ENCODE measurements at places on chromosomes 13 and 19.

- DNase-seq: no peak
These were observed 8.6 kb downstream of the BRCA2 start for GRCh38 chr13:32323912-32324311.

DNA sequence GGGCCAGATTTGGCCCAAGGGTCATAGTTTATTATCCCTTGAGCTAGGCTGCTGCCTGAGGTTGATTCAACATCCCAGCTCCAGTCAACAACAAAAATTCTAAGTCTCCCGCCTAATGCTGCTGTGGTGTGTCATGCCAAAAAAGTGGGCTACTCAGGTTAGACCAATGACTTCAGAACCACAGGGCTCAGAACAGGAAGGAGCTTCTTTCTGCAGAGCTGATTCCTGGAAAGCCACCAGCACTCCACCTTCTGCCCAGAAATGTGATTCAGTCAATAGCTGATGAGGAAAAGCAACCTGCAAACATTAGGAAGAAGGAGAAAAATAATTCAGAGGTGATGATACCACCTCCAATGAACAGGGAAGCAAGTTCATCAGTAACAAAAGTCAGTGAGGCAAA, 56.1 kb upstream of the SERPINE3 start:
- DNase-seq: no peak

- no peak for DNase-seq
These were observed at the start of gene AMH for GRCh38 chr19:2249010-2249866. AMH (plus strand) TSS chr19:2249323; CDS start chr19:2249333, 10 bp downstream.

GRCh38 chr19:19185853-19186740, 5.9 kb downstream of the BORCS8 start:
- DNase-seq: peak; percentile 45

DNA sequence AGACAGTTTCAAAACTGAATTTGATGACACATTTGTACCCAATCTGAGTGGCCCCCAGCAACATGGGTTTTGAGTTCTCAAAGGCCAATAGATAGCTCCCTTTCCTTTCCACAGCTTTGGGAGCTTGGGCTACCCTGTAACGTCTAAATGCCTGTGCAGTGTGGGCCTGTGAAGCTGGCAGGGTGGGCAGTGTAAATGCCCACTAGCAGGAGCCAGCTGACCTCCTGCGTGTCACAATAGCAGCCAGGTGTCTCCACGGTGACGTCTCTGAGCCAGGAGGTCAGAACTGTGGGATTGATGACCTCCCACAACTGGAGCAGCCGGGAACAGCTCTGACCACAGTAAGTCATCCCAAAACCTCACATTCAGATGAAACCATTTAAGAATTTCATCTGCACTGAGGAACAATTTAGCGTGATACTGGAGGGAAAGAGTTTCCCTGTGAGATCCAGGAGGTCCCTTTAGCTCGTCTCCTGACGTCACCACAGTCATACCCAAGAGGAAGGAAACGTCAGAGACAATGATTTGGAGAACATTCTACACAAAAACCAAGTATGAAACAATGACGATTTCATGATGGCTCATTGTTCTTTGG, at the start of gene IPO5:
Gene IPO5 (plus strand): TSS at position 300 of the 595 bp plus-strand sequence. CDS start 23,022 bp downstream, outside the sequence.
- no peak for DNase-seq

GRCh38 chr19:19445911-19446361, 40.5 kb downstream of the GATAD2A start:
- no peak for DNase-seq

DNA sequence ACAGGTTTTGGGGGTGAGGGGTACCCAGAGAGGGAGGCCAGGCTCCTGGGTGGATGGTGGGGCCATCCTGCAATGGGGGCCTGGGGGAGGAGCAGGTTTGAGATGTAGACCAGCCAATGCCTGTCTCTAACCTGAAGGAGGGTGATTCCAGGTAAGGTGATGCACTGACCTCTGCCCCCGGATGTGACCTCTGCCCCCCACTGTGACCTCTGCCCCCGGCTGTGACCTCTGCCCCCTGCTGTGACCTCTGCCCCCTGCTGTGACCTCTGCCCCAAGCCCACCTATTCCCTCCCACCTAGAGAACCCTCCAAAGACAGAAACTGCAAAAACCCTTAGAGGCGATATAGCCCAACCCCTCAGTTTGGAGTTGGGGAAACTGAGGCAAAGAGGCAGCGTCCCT, 10.3 kb upstream of the SPACA4 start:
- no peak for DNase-seq

DNA sequence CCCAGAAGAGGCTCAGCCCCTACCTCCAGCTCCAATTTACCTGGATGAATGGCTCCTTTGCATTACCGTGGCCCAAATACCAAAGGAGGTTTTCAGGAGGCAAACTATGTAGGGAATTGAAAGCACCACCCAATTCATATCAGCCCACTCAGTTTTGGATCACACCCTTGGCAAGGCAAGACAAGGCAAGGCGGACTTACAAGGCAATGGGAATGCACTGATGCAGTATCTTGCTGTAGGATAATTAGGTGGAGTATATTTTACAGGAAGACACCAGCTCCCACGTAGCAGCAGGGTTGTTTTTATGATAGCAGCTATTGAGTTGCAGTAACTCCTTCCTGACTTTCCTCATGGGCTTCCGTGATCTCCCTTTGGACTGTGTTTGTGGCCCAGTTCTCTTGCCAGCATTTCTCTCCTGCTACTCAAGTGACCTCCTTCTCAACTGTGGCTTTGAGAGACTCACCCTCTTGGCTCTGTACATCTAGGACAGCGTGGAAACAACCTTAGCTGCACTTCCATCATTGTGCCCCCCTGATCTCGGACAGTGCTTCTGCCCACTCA, 935.9 kb downstream of the EFNB2 start:
- no peak for DNase-seq

- DNase-seq: peak; percentile 17
These were observed 41.5 kb downstream of the ZNF682 start for GRCh38 chr19:19997656-19998268.

GRCh38 chr19:6767357-6768235, at the start of gene SH2D3A:
SH2D3A (minus strand) TSS chr19:6767435; CDS start chr19:6763748, 3,687 bp downstream.
- DNase-seq: peak; percentile 89

DNA sequence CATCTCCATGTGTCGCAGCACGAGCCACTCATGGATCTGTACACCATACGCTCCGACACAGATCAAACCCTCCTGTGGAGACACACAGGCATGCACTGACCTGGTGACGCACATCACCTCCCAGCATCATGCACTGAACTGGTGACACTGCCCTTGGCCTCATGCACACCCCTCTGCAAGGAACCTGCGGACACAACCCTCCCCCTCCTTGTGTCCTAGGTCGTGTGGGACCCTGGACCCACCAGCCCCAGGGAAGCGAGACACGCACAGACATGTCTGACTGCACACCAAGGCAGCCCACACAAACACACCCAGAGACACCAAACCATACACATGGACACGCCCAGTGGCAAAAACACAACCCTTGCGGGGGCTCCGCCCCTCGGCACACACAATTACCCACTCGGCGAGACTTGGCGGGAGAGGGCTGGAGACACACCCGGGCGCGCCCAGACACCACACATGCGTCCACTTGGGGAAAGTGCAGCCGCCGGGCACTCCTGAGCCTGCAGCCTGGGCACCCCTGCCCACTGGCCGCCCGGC, 2.0 kb upstream of the KCNN4 start:
- DNase-seq: no peak

- no peak for DNase-seq
These were observed 6.6 kb downstream of the PTBP1 start for GRCh38 chr19:803686-804418.

- DNase-seq: peak; percentile 63
These were observed 8.7 kb downstream of the HOMER3 start for GRCh38 chr19:18932216-18932841.

DNA sequence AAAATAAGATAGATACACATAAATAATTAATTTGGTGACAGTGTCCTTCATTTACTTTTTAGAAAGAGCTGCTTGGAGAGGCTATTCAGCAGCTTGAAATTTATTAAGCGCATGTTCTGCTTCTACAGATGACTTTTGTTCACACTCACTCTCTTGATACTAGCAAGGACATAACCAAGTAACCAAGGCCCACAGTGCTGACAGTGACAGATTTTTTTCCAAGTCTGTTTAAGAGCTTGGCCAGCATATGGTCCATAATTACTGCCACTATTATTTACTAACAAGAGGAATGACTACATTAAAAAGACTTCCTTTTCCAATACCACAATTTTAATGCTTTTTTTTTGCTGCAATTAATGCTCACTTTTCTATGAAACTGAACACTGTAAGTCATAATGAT, 673.7 kb upstream of the MIR17HG start:
- DNase-seq: no peak

- no peak for DNase-seq
These were observed 604.0 kb upstream of the SLITRK6 start for GRCh38 chr13:86403181-86403580.

GRCh38 chr13:67377919-67378318, 147.8 kb upstream of the PCDH9 start:
- no peak for DNase-seq

DNA sequence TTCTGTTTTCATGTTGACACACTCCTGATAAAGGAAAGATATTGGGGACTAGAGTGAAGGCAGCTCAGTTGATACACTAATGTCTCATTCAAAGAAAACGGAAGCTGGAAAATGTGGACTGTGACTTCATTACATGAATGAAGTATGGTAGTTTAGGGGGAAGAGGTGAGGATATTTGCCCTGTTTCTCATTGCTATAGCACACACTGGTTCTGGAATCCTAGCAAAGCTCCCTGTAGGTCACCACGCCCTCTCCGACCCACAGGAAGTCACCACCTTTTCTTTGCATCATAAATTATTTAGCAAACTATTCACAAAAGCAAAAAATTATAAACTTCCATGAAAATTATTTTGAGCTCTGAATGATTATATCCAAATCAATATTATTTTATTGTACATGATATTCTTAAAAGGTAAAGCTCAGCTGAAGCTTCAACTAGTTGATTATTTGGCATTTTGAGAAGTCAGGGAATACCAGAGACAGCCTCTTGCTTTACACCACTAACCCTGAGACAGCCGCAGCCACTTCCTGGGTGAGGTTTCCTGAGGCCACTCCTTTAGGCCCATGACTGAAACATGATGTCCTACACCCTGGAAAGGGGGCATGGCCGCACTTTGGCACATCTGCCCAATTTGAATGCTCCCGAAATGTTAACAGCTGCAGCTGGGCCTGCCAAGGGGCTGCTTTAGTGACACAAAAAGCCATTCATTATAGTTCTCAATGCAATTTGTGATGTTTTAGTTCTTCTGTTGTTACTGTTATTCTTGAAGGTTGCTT, 50.0 kb upstream of the WDFY2 start:
- no peak for DNase-seq

- no peak for DNase-seq
These were observed 502.4 kb downstream of the MYO16 start for GRCh38 chr13:109131698-109132257.

DNA sequence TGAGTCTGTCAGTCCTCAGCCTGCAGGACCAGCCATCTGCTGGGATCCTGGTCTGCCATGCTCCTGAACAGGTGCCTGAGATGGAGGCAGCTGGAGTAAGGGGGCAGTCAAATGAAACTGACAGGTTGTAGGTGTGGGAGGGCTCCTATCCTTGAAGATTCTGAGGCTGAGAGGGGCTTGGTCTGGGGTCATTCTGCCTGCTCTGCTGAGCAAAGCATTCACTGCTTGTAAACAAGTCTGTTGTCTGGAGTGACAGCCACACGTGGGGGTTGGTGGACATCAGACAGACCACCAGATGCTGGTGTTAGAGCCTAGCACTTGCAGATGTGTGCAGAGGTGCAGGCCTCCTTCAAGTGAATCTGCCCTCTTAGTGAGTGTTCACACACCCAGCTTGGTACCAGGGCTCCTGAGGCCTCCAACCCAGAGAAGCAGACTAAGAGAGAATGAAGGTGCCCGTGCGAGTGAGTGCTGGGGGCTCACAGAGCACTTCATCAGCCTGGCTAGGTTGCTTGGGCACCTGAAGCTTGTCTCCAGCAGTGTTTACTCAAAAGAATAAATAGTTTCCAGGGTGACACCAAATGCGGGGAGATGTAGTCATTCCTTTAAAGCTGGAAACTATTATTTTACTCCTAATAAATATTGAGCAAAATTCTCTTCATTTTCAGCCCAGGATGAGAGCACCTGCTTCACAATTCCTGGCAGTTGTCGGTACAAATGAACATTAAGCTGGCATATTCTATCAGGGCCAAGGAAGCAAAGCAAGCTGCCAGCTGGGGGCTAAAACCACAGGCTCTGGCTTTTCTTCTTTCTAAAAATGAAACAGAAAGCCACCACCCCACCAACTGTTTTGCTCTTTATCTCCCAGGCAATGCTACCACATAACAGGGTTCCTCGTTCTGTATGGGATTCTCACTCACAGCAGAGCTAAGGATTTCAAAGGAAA, 82.3 kb downstream of the RNASEH2B start:
- no peak for DNase-seq

- DNase-seq: no peak
These were observed 2.4 kb downstream of the THAP8 start for GRCh38 chr19:36051637-36052036.

- DNase-seq: no peak
These were observed 1.5 kb downstream of the TTC9B start for GRCh38 chr19:40216777-40217026.

DNA sequence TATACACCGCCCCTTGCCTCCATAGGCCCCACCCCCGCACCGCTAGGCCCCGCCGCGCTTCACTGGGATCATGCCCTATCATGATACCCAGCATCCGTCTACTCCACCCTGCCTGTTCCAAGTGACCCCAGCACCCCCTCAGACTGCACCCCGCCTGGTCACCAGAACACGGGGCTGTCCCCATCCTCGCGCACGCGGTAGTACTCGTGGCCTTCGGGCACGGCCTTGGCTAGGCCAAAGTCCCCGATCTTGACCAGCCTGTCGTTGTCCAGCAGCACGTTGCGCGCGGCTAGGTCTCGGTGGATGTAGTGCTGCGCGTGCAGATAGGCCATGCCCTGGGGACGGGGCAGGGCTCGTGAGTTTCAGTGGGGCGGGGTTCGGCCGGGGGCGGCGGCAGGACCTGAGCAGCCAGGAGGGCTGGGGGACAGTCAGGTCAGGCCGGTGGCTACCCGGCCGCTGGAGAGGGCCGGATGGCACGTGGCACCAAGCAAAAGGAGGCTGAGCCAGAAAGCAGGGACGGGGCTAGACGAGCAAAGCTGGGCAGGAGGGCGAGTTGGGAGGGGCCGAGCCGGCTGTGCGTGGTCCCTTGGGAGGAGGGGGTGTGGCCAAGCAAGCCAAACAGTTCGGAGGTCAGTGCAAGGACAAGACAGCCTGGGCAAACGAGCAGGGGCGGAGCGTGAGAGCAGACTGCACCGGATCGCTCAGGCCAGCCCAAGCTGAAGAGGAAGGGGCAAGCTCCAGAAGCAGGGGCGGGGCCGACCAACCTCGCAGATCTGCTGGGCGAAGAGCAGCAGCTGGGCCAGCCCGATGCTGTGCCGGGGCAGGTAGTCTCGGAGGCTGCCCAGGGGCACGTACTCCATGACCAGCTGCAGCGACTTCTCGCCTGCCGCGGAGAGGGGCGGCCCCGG, 13.6 kb upstream of the ICAM3 start:
- DNase-seq: no peak

Measured in activated CD8-positive, alpha-beta memory T cell treated with anti-CD3 and anti-CD28 coated beads for 1 hour (primary cell).